ENCODE measurements at places on chromosomes 13 and 19. TPM values are rescaled to one million over a fixed set of nuclear protein-coding genes. Genes with fewer than 3 reads are reported as not detected.

Gene N4BP2L1
- 28.6 TPM for total RNA-seq

Gene PTH2
- not detected for total RNA-seq

Gene CYP4F2
- not detected for total RNA-seq

Gene ZNF135
- total RNA-seq, result not detected

Gene ZMYM2
- total RNA-seq, result 73.2 TPM

Gene KLF5
- 1.3 TPM for total RNA-seq

Gene SPRY2
- total RNA-seq, result 0.14 TPM

Gene FAM83E
- total RNA-seq, result 4.3 TPM

DNA sequence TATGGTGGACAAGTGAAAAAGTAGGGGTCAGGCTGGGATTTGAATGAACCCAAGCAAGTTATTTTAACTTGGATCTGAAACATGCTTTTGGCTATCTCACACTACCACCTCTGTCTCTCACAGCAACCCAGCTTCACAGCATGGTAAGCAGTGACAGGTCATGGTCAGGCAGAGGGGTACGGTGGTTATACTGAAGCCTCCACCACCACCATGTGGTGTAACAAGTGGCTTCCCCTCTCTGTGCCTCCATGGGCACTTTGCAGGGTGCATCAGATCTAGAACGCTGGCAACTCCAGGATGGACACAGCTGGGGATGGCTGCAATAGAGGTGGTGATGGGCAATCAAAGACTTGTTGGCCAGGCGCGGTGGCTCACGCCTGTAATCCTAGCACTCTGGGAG is 739 bp upstream of the TMEM145 start:
- no peaks in the 10 kb centered on the region for H3K36me3 ChIP-seq
- peaks cover 10% of the 10 kb centered on the region for H3K4me1 ChIP-seq
- peaks cover 36% of the 10 kb centered on the region for H3K27me3 ChIP-seq
- DNase-seq, result no peak

GRCh38 chr13:109180905-109181425 is 551.6 kb downstream of the MYO16 start:
- H3K4me1 ChIP-seq, result no peaks in the 10 kb centered on the region
- no peaks in the 10 kb centered on the region for H3K36me3 ChIP-seq
- no peak for DNase-seq
- no peak overlapping the region for H3K4me3 ChIP-seq
- H3K27ac ChIP-seq, result no peak overlapping the region

- no peak for DNase-seq
- no peaks in the 10 kb centered on the region for H3K27me3 ChIP-seq
- H3K4me1 ChIP-seq, result no peaks in the 10 kb centered on the region
- H3K36me3 ChIP-seq, result peaks cover 47% of the 10 kb centered on the region
Observed at GRCh38 chr19:49011194-49011593, 5.7 kb downstream of the LHB start.

DNA sequence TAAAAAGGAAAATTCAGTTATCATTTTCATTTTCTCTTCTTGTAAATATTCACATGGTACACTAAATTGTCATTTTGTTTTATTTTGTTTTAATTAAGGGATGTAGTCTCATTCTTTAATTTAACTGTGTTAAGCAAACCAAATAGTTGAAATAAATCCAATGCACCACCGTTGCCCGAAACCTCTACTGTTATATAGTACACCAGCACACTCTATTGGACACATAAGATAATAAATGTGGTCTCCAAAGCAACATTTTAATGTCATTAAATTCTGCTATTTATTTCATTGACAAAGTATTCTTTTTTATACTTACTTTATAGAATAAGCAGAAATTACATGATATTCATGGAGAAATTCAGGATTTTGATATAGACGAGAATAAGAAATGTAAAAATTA is 156.4 kb upstream of the FREM2 start:
- no peak for DNase-seq
- no peak overlapping the region for H3K27ac ChIP-seq
- H3K4me1 ChIP-seq, result no peaks in the 10 kb centered on the region
- H3K4me3 ChIP-seq, result no peak overlapping the region

GRCh38 chr19:57825511-57825910 is 4.6 kb upstream of the ZNF587B start:
- no peak overlapping the region for H3K27ac ChIP-seq
- no peak for DNase-seq
- H3K36me3 ChIP-seq, result peaks cover 83% of the 10 kb centered on the region
- H3K27me3 ChIP-seq, result no peaks in the 10 kb centered on the region
- no peak overlapping the region for H3K4me3 ChIP-seq
- peaks cover 23% of the 10 kb centered on the region for H3K4me1 ChIP-seq

GRCh38 chr19:33634361-33635091 is 12.8 kb downstream of the CHST8 start:
- H3K4me3 ChIP-seq, result no peak overlapping the region
- DNase-seq, result no peak
- H3K27me3 ChIP-seq, result no peaks in the 10 kb centered on the region
- no peaks in the 10 kb centered on the region for H3K4me1 ChIP-seq
- no peak overlapping the region for H3K27ac ChIP-seq

DNA sequence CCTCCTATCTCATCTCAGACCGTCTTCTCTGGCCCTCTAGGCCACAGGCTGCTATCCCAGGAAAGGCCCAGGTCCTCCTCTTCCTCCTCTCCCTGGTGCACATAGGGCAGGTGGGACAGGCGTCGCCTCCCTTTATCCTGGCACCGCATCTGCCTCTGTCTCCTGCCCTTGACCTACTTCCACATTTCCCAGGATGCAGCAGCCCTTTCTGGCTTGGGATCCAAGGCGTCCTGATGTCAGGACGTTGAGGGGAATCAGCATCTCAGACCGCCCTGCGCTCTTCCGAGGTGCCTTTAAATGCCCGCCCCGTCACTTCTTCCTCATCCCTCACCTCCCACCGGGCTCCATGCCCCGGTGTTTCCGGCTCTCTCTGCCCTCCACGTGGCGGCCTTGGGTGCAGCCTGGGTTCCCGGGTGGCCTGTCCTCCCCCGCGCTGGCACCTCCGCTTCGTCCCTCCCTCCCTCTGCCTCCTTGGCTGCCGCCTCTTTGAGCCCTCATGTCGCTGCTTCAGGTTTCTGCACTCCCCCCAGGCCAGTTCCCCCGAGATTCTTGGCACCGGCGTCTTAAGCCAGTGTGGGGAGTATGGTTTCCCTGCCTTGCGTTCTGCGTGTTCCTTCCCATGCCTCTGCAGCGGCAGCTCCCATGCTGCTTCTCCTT is 66.3 kb downstream of the KDM4B start:
- peaks cover 15% of the 10 kb centered on the region for H3K36me3 ChIP-seq
- H3K4me3 ChIP-seq, result no peak overlapping the region
- no peak overlapping the region for H3K27ac ChIP-seq
- H3K4me1 ChIP-seq, result no peaks in the 10 kb centered on the region
- no peaks in the 10 kb centered on the region for H3K27me3 ChIP-seq

GRCh38 chr13:113770441-113770840 is 11.4 kb downstream of the TMEM255B start:
- no peak for DNase-seq
- H3K4me3 ChIP-seq, result no peak overlapping the region
- peaks cover 4% of the 10 kb centered on the region for H3K4me1 ChIP-seq
- H3K27me3 ChIP-seq, result no peaks in the 10 kb centered on the region
- H3K27ac ChIP-seq, result no peak overlapping the region

DNA sequence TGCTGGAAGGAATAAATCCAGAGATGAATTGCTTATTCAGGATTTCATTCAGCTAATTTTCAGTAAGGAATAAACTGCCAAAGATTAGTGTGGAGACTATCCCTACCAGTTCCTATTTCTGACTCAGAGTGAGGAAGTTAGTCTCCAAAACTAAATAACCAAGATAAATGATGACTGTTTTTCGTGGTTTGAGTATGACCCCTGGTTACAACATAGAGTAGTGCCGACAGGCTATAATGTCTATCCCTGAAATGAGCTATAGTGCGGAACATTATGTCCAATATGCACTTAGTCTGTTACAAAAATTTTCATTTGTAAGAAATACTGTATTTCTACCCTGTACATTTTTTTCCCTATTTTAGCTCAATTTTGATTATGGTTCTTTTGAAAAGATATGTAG is 51.4 kb downstream of the NBEA start:
- no peak for DNase-seq
- H3K4me1 ChIP-seq, result no peaks in the 10 kb centered on the region
- no peaks in the 10 kb centered on the region for H3K36me3 ChIP-seq
- no peak overlapping the region for H3K27ac ChIP-seq

DNA sequence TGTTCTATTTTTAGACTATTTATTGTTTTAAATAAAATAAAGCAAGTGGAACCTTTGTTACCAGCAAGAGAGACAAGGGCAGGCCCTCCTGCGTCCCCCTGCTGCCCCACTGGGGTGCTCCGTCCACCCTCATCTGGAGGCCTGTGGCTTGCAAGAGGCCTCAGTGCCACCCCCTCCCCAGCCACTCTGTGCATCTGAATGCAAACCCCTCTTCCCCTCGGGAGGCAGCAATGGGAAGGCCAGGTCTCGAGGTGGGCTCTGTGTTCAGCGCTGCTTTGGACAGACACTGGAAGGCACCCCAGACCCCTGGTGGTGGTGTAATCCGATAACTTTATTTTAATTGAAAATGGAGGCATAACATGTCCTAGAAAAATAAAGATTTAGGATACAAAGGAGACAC is 4.6 kb downstream of the SIX5 start:
- no peak overlapping the region for H3K27ac ChIP-seq
- peaks cover 8% of the 10 kb centered on the region for H3K27me3 ChIP-seq
- no peaks in the 10 kb centered on the region for H3K36me3 ChIP-seq
- H3K4me1 ChIP-seq, result peaks cover 2% of the 10 kb centered on the region
- no peak overlapping the region for H3K4me3 ChIP-seq

DNA sequence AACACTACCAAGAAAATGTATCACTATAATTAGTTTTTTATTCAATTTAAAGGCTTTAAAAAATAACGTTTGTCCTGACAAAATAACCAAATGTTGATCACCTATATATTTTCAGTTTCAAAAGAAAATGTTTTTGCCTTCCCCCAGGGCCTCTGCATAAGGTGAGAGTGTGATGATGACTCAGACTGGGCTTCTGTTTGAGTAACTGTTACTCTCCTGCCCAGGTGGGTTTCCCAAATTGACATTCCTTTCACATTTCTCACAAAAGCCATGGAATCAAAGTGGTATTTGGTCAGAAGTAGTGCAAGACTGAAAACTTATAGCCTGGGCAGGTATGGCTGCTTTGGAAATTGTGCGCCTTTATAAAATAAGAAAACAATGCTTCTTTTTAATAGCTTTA is 180.6 kb downstream of the COG6 start:
- peaks cover 10% of the 10 kb centered on the region for H3K4me1 ChIP-seq
- no peak overlapping the region for H3K27ac ChIP-seq
- DNase-seq, result no peak
- H3K36me3 ChIP-seq, result no peaks in the 10 kb centered on the region
- H3K4me3 ChIP-seq, result no peak overlapping the region

GRCh38 chr13:41563984-41564365 is 106.6 kb downstream of the RGCC start:
- H3K36me3 ChIP-seq, result no peaks in the 10 kb centered on the region
- no peak overlapping the region for H3K4me3 ChIP-seq

Measured in activated T-helper 2 cell treated with anti-CD3 and anti-CD28 coated beads, Interferon-gamma antibody, Interleukin-2, Interleukin-4, amounts not matched to agents 10 μg/mL and 5 μg/mL and 100 μg/mL, durations not matched to agents 14 hours and 24 hours and 36 hours (primary cell).